ENCODE measurements at places on chromosomes 2 and 18.

DNA sequence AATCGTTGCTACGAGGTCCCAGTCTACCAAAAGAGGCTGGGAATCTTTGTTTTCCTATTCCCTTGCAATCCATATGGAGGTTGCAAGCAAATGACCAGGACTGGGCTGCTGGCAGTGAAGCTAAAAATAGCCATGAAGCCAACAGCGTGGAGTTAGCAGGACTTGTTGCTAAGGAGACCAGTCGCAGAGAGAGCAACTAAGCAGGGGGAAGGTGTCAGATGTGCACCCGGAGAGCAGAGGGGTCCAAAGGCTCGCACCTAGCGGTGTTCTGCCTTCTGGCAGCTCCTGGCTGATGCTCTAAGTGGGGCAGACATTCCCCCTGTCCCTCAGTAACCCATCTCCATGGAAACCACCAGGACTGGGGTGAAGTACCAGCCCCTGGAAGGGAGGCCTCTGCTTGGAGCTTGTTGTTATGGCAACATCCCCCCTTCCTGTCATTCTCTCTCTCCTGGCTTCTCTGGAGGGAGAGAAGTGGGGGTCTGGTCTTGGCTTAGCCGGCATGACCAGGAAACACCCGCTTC is 84.6 kb downstream of the DNMT3A start:
- peaks cover 14% of the 10 kb centered on the region for H3K36me3 ChIP-seq
- H3K27me3 ChIP-seq: peaks cover 3% of the 10 kb centered on the region

GRCh38 chr2:204081487-204082425 is 145.2 kb downstream of the ICOS start:
- H3K27ac ChIP-seq: peak overlapping the region; percentile 12
- DNase-seq: no peak
- H3K4me1 ChIP-seq: peaks cover 17% of the 10 kb centered on the region
- no peak overlapping the region for H3K4me3 ChIP-seq
- no peaks in the 10 kb centered on the region for H3K36me3 ChIP-seq
- peaks cover 10% of the 10 kb centered on the region for H3K27me3 ChIP-seq

DNA sequence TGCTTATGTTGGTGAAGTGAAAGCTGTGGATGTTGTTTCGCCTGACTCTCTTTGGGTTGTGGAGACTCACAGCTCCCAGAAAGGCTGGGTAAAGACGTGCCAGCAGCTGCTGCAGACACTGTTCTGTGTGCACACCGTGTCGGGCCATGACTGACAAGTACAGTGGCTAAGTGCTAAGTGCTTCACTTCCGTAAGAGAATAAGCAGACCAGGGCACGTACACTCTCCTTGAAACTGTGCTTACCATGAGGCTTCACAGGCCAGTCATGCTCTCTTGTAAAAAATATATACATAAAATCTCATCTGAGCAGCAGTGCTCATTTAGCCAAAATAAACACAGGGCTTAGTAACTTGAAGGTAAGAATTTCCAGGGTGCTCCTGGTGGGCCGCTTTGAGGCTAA is 86.0 kb downstream of the NRP2 start:
- no peak overlapping the region for H3K27ac ChIP-seq
- no peaks in the 10 kb centered on the region for H3K27me3 ChIP-seq
- no peak for DNase-seq
- H3K4me3 ChIP-seq: no peak overlapping the region
- no peaks in the 10 kb centered on the region for H3K36me3 ChIP-seq

DNA sequence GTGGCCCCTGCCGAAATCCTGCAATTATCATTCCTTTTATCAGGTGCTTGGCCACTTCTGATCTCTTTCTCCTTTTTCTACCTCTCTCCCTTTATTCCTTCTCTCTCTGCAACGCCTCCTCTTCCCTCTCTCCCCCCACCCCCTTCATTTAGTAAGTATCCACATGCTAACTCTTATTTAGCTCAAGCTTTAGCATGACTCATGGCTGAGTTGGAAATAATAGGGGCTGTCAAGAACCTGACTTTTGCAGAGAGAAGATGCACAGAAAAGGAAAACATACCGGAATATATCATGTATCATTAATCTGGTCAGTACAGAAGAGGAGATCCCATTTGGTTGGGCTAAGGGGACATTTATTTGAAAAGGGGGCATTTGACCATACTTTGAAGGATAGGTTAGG is 33.1 kb downstream of the FAM171B start:
- no peak for DNase-seq
- H3K4me3 ChIP-seq: no peak overlapping the region
- H3K36me3 ChIP-seq: peaks cover 3% of the 10 kb centered on the region
- H3K27ac ChIP-seq: no peak overlapping the region
- no peaks in the 10 kb centered on the region for H3K27me3 ChIP-seq
- no peaks in the 10 kb centered on the region for H3K4me1 ChIP-seq

DNA sequence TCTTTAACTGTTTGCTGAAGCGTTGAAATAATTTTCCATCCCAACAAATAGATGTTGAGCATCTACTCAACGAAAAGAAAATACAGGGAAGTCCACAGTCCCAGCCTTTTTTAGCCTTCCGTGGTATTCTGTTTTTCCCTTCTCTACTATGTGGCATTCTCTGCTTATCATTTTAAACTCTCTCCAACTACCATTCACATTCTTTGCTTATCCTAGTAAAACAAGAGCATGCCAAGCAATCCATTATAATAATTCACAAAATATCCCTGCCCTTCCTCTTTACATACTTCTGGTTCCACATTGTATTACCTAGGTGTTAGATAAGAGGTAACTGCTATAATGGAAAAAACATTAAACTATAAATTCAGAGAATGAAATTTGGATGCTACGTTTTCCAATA is 1.6 kb upstream of the SESTD1 start:
- no peak overlapping the region for H3K27ac ChIP-seq
- H3K27me3 ChIP-seq: no peaks in the 10 kb centered on the region
- H3K4me1 ChIP-seq: peaks cover 22% of the 10 kb centered on the region
- no peak for DNase-seq
- H3K4me3 ChIP-seq: peak overlapping the region; percentile 67

- H3K27me3 ChIP-seq: no peaks in the 10 kb centered on the region
- no peak overlapping the region for H3K4me3 ChIP-seq
Observed at GRCh38 chr2:184498936-184499335, 99.4 kb upstream of the ZNF804A start.

DNA sequence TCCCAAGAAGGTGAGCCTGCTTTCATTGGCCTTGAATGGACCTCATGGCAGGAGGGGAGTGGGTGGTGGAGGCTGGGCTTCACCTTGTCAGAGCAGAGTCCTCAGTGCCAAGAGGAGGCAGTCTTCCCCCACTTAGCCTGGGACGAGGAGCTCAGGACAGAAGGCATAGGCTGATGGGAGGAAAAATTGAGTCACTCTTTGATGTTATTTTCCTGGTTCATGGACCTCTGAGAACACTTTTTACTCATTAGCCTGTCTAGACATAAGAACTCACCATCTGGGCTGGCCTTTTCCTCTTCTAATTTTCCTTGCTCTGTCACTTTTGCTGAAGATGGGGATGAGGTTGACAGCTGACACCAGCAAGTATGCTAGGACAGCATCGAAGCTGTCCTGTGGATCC is 225.7 kb upstream of the TNP1 start:
- no peaks in the 10 kb centered on the region for H3K36me3 ChIP-seq
- H3K4me1 ChIP-seq: no peaks in the 10 kb centered on the region
- H3K27me3 ChIP-seq: peaks cover 3% of the 10 kb centered on the region

DNA sequence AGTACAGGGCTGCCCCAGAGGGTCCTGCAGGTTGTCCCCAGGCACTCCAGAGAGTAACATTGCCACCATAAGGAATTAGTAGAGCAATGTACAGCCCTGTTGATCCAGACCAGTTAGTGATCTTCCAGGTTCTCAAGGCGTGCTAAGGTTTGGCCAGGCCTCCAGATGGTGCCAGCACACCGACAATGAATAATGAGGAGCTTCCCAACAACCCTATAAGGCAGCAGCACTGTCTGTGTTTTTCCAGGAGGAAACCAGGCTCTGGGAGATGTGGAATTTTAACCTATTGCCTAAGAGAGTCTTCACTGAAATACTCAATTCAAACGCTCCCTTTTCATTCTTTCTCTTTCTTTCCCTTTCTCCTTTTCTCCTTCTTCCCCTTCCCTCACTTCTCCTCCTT is 122.1 kb downstream of the MGAT5 start:
- H3K4me3 ChIP-seq: no peak overlapping the region
- no peak for DNase-seq
- no peak overlapping the region for H3K27ac ChIP-seq
- H3K36me3 ChIP-seq: peaks cover 6% of the 10 kb centered on the region

DNA sequence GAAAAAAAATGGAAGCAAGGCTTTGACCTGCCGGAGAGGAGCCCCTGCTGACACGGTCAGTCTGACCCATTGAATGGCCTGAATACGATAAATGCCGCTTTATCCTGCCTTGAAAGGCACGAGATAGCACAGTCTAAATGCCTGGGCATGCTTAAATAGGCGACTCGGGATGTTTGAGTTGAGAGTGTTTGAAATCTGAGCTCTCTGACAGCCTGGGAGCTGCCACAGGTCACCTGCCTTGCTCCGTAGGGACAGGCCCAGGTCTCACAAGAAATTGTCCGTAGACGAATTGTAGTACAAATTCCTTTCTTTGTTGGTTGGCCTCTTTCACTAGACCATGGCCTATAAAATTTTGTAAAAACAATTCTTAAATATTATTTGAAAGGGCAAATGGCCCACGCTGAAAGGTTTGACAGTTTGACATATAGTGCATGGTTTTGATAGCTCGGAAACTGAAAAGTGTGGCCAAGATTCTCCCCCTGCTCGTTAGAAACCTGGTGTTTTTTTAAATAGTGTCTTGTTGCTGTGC is 72.8 kb downstream of the MEIS1 start:
- peaks cover 21% of the 10 kb centered on the region for H3K36me3 ChIP-seq
- peak overlapping the region; percentile 59 for H3K4me3 ChIP-seq
- peaks cover 55% of the 10 kb centered on the region for H3K4me1 ChIP-seq
- no peaks in the 10 kb centered on the region for H3K27me3 ChIP-seq
- H3K27ac ChIP-seq: peak overlapping the region; percentile 91
- DNase-seq: peak; percentile 18

DNA sequence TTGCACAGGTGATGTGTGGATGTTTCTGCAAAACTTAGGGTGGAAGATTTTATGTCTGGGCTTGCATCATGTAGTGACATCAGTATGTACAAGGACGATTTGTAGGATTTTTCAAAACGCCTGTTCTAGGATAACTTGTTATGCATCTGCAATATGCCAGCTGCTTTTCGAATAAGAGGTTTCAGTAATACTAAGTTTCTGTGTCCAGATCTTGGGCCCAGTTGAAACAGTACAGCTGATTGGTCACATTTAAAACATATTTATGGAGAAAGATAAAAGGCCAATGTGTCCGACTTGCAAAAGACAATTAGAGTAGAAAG is 1.2 kb downstream of the PTPN4 start:
- peaks cover 37% of the 10 kb centered on the region for H3K4me1 ChIP-seq
- H3K27ac ChIP-seq: peak overlapping the region; percentile 97

GRCh38 chr2:21676676-21677075 is 552.9 kb downstream of the TDRD15 start:
- no peaks in the 10 kb centered on the region for H3K27me3 ChIP-seq
- no peaks in the 10 kb centered on the region for H3K36me3 ChIP-seq
- H3K4me1 ChIP-seq: peaks cover 2% of the 10 kb centered on the region
- H3K4me3 ChIP-seq: no peak overlapping the region
- DNase-seq: no peak

DNA sequence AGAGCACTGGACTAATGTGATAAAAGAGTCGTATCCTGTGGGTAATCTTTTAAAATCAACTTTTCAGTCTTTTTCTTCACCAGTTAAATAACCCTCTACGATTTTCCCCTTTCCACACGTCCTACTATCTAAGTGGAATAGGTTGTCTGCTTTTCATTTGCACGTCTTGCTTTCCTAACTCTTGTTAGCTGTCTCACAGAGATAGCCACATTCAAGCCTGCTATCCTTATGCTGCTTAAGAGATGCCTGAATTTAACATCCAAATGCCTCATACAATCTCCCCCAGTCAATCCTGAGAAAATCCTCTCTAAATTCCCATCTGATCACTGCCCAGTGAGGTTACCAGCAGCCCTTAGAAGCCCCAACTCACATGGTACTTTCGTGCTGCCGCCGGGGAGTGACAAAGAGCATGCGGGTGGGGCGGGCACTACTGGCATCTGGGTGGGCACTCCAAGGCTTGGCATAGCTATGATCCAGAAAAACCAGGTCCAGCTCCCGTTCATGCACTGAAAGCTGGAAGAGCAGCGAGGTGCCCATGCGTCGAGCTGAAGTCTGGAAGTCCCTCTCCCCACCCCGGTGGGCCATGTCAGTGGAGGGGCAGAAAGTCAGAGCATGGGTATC is 1.5 kb downstream of the KANSL3 start:
- H3K27ac ChIP-seq: peak overlapping the region; percentile 2
- H3K36me3 ChIP-seq: peaks cover 8% of the 10 kb centered on the region
- peak overlapping the region; percentile 90 for H3K4me3 ChIP-seq
- H3K4me1 ChIP-seq: peaks cover 15% of the 10 kb centered on the region

DNA sequence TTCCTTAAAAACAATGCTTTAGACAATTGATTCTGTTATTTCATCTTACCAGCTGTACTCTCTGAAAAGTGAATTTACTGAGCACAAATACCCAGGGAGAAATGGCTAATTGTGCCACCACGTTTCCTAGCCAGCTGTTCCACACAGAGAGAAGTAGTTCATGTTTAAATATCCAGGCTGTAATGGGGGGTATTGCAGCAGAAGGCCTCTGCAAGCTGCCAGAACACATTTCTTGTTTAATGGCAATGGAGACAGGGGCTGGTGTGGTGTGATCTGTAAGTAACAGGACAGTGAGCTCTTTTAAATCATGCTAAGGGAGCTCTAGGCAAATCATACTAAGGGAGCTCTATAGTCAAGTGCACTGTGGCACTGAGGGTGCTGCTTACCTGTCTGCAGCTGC is 809.2 kb downstream of the CNTNAP5 start:
- H3K27ac ChIP-seq: no peak overlapping the region
- H3K4me3 ChIP-seq: no peak overlapping the region
- DNase-seq: no peak
- H3K36me3 ChIP-seq: peaks cover 2% of the 10 kb centered on the region
- H3K27me3 ChIP-seq: peaks cover 6% of the 10 kb centered on the region

DNA sequence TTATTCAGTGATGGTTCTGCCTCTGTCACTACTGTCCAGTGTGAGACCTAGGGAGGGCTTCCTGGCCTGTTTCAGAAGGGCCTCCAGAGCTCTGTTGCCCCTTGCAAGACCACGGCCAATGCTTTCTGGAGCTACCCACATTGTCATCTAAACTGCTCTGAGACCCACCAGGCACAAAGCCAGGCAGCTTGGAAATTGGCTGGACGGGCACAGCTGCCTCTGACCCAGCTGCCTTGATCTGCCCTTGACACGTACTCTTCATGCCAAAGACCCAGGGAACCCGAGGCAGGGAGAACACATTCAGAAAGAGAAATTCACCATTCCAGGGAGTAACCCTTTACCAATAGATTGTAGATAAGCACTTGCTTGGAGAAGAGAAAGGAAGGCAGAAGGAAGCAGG is 183.7 kb upstream of the SIX2 start:
- H3K27ac ChIP-seq: no peak overlapping the region
- peaks cover 17% of the 10 kb centered on the region for H3K4me1 ChIP-seq
- DNase-seq: no peak
- peaks cover 45% of the 10 kb centered on the region for H3K27me3 ChIP-seq
- no peak overlapping the region for H3K4me3 ChIP-seq

GRCh38 chr2:42961961-42962360 is 169.6 kb upstream of the HAAO start:
- no peak overlapping the region for H3K4me3 ChIP-seq
- no peaks in the 10 kb centered on the region for H3K36me3 ChIP-seq
- peaks cover 41% of the 10 kb centered on the region for H3K4me1 ChIP-seq
- DNase-seq: no peak
- H3K27me3 ChIP-seq: no peaks in the 10 kb centered on the region
- no peak overlapping the region for H3K27ac ChIP-seq

Measured in progenitor cell of endocrine pancreas (in vitro differentiated cells).